ENCODE measurements at places on chromosomes 5 and 9.
A peak's percentile ranks its signal among the peaks of the same experiment; 100 is the strongest.

- DNase-seq: no peak
Measured at GRCh38 chr5:125245216-125245615, 498.8 kb upstream of the ZNF608 start.

DNA sequence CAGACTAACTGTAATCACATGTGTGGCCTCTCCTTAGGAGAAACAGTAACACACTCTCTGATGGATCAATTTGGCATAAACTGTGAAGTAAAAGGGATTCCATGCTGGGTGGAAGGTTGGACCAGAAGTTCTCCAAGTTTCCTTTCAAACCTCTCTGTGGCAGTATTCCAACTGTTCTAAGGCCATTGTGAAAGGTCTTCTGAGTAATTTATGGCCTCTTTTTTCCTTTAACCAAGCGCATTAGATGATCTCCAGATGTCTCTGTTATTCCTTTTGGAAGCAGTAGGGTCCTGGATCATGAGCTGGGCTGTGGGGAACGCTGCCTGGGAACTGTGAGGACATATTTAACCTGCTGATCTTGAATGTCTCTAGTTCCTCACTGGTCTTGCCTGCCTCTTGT is 80.6 kb upstream of the IL6ST start:
- DNase-seq: no peak

DNA sequence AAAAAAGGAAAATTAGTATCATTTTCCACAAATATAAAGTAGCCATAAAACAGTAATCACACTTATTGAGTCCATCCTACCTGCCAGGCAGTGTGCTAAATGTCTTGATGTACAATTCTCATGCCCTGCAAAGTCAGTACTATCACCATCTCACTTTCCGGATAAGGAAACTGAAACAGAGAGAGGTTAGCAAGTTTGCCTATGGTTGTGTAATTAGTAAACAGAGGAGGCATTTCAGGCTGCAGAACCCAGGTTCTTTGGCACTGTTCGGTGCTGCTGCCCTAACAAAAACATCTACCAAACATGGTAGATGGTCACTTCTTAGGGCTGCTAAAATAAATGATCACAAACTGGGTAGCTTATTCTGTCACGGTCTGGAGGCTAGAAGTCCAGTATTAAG is 22.6 kb downstream of the PLAC8L1 start:
- DNase-seq: no peak

DNA sequence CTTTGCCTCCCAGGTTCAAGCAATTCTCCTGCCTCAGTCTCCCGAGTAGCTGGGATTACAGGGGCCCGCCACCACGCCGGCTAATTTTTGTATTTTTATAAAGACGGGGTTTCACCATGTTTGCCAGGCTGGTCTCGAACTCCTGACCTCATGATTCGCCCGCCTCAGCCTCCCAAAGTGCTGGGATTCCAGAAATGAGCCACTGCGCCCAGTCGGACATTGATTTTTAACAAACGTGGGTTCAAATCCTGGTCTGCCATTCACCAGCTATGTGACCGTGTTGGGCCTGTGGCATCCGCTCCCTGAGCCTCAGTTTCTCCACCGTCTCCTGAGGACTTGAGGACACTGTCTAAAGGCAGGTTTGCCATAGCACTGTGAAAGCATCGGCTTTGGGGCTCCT is 41.8 kb upstream of the NEK6 start:
- no peak for DNase-seq

GRCh38 chr5:154059039-154059430 is 20.3 kb downstream of the MFAP3 start:
- no peak for DNase-seq

- DNase-seq: no peak
Measured at GRCh38 chr9:35193762-35194161, 32.0 kb downstream of the UNC13B start.

DNA sequence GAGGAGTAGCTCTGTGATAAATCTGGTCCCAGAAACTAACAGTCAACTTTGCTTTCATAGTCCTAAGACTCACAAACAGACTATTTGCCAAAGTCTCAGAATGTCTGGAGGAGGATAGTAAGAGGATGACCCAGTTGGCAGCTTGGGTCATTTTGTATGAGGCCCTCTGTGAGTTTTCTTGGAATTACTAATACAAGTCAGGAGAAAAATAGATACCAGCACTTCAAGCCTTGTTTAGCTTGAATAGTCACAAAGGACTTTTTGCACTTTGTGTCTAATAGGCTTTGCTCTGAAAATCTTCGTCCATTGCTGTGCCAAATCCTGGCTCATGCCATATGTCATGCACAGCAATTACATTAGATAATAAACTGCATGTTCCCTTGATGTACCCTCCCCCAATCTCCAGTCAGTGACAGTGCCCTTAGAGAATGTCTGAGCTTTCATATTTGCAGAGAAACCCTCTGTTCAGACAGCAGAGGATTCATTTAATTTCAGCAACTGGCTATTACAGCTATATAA is 612.8 kb downstream of the CSNK1G3 start:
- peak; percentile 27 for DNase-seq

- peak; percentile 21 for DNase-seq
Measured at GRCh38 chr9:21831841-21832509, 29.5 kb downstream of the MTAP start.

DNA sequence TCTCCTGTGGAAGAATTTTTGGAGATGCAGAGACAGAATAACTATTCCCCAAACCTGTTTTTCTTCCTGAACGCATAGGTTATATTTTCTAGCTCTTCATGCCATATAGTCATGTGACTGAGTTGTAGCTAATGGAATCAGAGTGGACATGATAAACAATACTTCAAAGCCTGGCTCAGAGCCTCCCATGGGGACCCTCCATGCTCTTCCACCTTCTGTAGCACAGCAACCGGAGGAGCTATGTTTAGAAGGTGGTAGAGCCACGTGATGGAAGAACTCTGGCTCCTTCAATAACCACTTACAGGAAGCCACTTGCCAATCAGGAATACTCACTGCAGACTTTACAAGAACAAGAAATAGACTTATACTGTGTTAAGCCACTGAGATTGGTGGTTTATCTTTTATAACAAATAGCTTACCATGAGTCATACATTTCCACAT is 39.2 kb downstream of the NADK2 start:
- no peak for DNase-seq

DNA sequence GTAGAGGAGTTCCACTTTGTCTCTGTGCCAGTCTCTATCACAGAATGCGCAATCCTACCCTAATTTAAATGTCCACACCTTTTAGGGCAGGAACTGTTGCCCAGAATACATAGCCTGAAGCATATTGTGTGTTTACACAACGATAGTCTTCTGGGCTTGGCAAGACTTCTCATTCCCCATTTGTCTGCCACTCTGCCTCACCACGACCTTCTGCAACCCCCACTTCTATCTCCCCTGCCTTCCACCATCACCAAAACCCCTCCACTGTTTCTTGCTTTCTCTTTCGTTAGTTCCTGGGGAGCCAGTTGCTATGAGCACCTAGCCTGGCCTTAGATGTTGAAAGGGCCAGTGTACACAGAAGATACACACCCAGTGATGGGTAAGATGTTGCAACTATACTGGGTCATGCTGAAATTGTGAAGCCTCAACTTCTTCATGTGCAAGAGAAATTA is 883 bp upstream of the RNF145 start:
- DNase-seq: no peak

GRCh38 chr5:76851728-76852369 is 2.0 kb downstream of the S100Z start:
- DNase-seq: no peak

DNA sequence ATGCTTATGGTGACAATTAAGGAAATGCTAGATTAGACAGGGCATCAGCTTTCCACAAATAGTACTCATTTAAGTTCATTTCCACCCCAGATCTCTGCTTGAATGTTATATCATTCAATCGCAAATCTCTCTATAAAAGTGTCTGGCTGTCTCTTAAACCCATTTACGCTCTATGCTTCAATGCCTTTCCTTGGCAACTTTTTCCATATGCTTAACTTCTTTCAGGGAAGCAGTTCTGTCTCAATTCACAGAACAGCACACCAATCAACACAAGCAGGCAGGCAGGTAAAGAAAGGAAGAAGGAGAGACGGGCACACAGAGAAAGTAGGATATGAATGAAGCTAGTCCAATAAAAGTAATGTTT is 243.1 kb downstream of the DENND1A start:
- DNase-seq: no peak

DNA sequence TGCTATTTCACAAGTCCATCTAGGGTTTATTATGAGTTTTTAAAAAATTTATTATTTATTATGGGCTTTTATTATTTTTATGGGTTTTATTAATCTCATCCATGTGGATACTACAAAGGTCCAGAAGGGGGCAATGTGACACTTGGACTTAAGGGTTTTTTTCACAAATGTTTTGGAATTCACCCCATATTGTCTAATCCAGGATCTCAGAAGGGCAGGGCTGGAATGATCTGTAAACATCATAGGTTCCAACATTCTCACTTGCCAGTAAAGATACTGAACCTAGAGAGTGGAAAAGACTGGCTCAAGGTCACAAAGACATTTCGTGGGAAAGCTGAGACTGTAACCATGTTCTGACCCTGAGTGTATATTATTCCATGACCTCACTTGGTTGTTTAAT is 35.6 kb downstream of the NIM1K start:
- no peak for DNase-seq

GRCh38 chr9:86413971-86414880 is 60.0 kb upstream of the TUT7 start:
- DNase-seq: peak; percentile 19

DNA sequence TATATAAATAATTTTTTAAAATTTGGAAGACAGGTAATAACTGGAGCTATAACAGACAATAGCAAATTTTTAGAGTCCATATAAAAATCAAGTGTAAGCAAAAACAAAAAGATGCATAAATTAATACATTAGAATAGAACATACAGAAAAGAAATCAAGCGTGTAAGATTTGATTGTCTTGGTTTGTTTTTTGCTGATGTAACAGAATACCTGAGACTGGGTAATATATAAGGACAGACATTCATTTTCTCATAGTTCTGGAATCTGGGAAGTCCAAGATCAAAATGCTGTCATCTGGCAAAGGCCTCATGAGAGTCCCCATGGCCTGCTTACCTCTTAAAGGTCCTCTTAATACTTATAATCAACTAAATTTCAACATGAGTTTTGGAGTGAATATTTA is 1010.1 kb downstream of the CDH18 start:
- DNase-seq: no peak

All from NCI-H510A treated with DMSO at 0.1 percent for 48 hours (cell line).